ENCODE measurements at places on chromosomes 5 and 9.

- no peak for DNase-seq
These were observed 14.3 kb upstream of the TEK start for GRCh38 chr9:27094640-27095298.

- no peak for DNase-seq
These were observed 182.9 kb downstream of the CCDC192 start for GRCh38 chr5:127886081-127886480.

GRCh38 chr5:93078082-93079038 is 502.7 kb downstream of the NR2F1-AS1 start:
- DNase-seq, result no peak

DNA sequence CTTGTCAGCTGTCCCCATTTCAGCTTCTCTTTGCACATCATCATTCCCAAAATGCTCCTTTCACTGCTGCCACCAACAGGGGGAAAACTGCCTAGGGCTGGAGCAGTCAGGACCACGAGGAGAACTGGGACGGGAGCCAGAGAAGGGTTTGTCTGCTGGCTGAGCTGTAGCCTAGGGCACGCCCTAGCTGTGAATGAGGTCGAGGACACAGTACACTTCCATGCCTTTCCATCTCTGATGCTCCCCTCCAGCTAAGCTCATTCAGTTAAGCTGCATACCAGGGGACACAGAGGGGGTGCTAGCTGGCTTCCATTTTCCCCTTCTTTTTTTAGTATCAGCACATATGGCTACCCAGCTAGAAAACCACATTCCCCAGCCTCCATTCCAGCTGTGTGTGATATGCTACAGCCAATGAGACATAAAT is 64.7 kb downstream of the STK10 start:
- DNase-seq, result no peak

GRCh38 chr5:96064877-96065276 is 103.2 kb upstream of the ELL2 start:
- DNase-seq, result no peak

DNA sequence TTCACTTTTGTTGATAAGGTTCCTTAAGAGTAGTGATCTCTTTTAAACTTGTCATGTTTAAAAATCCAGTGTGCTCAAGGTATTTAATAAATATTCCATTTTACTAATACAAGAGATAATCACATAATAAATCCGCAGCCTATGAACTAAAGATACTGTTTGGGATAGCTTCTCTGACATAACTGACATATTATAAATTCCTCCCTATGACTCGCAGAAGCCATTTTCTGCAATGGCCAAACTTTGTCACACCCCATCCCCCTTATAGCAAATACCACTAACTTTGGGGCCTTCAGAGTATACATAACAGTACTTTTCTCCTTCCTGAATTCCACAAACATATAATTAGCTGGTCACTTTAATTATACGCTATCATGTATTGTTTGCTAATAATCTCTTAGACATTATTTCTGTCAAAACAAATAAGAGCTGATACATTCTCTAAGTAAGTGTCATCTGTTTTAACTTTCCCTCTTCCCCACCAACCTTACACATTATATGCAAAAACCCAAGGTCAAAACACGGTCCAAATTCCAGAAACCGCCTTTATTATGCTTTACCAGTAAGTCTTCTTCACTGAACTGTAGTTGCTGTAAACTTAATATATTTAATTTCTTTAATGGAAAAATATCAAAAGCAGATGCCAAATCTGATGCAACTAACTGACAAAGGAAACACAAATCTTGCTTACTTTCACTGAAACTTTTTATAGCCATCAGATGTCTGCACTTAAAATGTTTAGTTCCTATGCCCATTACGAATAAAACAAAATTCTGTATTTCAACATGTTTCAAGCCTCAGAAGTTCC is 971 bp downstream of the TMEM267 start:
- no peak for DNase-seq

GRCh38 chr9:114285166-114285867 is 37.6 kb upstream of the ORM1 start:
- no peak for DNase-seq

DNA sequence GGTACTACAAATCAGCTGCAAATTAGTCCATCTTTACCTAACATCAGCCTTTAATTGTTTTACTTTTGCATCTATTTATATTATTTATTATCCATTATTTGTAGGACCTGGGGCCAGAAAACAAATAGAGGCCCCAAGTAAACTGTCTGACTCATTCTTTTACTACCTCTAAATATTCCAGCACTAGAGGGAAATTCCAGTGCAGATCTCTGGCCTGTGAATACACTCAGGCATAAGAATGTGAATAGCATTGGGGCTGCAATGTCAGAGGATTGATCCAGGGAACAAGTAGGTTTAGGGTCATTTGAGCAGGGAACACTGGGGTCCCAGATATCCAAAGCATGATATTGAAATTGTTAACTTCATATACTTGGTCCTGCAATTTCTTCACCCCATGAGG is 176.6 kb upstream of the TYRP1 start:
- no peak for DNase-seq

- no peak for DNase-seq
These were observed 499.9 kb downstream of the SEMA5A start for GRCh38 chr5:9045946-9046345.

- DNase-seq, result no peak
These were observed 32.8 kb downstream of the ARPC5L start for GRCh38 chr9:124894741-124895170.

- DNase-seq, result no peak
These were observed 13.8 kb downstream of the NAIP start for GRCh38 chr5:71011194-71011792.

DNA sequence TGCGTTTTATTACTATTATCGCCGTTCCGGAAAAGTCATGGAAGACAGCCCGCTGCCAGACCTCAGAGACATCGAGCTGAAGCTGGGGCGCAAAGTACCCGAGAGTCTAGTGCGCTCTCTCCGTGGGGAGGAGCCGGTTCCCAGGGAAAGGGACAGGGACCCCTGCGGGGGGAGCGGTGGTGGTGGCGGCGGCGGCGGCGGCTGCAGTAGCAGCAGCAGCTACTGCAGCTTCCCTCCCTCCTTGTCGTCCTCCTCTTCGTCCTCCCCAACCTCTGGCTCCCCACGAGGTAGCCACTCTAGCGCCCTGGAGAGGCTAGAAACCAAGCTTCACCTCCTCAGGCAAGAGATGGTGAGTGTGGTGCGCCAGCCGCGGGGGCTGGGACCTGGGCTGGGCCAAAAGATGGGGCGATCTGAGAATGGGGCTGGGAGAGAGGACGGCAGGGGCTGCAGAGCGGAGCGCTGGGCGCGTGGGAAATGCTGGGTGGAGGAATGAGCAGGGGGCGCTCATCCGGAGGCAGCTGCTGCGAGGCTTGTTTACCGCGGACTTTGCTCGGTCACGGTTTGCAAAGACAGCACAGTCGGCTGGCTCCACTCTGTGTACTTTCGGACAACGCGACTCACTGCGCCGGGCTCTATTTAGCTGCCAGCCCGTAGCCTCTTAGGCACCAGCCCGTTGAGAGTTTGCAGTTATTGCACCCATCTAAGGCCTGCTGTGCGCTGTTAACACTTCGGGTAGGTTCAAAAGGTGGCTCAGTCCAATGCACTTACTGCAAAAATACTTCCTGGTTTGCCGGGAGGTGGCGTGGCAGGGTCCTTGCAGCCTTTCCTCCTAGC is 1.1 kb downstream of the LURAP1L start:
- no peak for DNase-seq

DNA sequence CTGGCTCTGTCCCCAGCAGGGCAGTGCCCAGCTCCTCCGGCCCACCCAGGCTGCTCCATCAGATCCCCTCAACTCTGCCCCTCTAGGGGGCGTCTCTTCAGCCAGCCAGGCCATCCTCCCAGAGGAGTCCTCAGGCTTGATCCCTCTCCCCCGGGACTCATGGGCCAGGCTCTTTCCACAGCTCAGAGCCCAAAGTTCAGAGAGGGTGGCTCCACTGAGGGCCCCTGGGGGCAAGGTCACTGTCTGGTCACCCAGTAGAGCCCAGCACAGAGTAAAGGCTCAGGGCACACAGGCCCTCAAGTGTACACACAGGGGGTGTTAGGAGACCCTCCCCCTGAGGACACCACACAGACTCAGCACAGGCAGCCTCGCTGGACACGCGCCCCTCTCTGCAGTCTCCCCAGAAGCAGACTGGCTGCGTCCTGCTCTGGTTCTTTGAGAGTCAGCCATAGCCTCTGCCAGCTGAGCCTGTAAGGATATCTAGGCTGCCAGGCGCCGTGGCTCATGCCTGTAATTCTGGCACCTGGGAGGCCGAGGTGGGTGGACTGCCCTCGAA is 64.8 kb downstream of the PAX5 start:
- no peak for DNase-seq

- no peak for DNase-seq
These were observed 18.6 kb upstream of the PSAT1 start for GRCh38 chr9:78278177-78278777.

GRCh38 chr9:70130266-70130665 is 86.6 kb downstream of the MAMDC2 start:
- DNase-seq, result no peak

- DNase-seq, result no peak
These were observed 211.1 kb upstream of the TLE4 start for GRCh38 chr9:79360387-79361347.

- no peak for DNase-seq
These were observed 16.0 kb upstream of the GOLPH3 start for GRCh38 chr5:32190095-32190494.

DNA sequence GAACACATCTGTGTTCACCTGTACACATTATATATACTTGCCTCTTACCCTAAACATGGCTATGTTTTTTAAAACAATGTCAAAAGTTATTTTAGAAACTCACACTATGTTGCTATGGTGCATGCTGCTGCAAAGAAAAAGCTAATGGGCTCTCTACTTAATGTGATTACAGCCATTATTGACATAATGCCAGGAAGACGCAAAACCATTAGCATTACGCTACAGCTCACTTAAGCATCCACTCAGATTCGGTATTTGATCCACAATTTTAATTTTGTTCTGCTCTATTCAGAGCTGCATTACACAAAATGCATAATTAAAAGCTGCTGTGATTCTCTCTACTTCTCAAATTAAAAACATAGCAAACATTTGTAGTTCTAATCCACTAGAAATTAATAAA is 395.2 kb downstream of the BNC2 start:
- no peak for DNase-seq

- no peak for DNase-seq
These were observed 8.8 kb downstream of the SPRY4 start for GRCh38 chr5:142316051-142316450.

DNA sequence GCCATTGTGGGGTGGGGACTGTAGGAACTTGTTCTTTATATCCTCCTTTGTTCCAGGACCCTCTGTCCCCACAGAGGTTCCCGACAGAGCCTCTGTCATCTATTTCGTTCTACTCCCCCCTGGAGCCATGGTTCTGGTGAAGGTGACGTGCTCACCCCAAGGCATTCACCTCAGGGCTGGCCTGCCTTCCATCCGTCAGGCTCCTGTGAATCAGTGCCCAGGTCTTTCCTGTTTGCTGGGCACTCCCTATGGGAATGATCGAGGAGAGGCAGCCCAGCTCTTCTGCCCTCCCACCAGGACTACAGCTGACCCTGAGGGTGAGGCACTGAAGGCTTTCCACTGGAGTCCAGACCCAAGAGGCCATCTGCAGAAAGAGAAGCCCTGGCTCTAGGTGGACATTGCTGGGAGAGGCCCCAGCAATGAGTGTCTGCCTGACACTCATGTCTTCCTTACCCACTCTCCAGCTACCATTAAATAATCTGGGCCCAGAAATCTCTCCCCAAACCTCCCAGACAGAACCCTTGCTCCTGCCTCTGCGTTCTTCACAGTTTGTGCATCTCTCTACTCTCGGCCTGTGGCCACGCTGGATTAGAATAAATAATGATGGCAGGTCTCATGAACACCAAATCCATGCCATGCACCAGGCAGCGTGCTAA is 214.2 kb downstream of the FSTL4 start:
- no peak for DNase-seq

DNA sequence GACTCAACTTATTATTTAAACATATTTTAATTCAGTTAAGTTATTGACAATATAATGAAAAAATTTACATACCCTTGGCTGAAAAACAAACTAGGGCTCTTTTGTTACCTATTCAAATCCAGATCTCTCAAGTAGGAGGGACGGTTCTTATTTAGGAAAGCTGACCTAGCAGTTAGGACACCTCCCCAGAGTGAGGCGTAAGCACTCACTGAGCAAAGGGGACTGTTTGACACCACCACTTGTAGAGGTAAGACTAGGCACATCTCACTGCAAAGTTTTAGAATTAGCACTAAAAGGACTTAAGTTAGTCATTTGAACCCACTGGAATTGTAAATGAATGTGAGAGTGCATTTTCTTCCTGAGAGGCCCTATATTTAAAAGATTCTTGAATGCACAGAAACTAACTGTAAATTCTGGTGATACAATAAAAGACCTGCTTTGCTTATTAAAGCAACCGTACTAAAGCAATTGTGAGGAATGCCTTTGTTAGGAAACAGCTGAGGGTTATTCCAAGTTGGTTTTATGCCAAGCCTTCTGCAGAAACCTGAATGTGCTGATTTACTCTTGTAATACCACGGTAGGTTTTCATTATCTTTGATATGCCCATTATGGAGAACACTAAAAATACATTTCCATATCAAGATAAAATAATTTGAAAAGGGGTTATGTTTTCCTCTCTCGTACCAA is 16.2 kb downstream of the HACD4 start:
- DNase-seq, result no peak

DNA sequence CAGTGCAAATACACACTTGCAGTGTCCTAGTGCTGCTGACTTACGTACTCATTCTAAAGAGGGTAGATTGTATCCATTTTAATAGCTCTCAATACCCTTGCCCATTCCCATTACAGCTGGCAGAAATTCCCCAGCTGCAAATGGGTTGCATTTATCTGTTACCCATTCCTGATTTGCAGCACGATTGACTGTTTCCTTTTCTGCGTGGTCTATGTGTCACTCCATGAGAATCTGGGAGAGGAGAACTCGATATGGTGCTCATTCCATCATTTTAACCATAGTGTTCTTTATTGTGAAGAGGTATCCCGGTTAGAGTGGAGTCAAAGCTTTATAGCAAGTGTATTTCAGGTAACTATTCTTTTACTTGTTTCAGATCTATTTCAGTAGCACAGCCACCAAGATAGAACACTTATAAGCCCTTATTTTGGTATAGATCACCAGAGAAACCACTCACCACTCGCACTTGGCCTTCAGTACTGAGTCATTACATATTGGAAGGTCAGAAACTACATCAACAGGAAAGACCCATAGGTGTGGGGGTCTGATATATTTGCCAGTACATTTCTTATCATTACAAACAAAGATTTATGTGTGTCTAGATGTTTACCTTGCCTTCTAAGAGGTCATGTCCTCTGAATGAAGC is 139.5 kb downstream of the MUSK start:
- no peak for DNase-seq

GRCh38 chr5:90015584-90016018 is 394.0 kb downstream of the CETN3 start:
- DNase-seq, result no peak

- DNase-seq, result no peak
These were observed 1.9 kb downstream of the TERT start for GRCh38 chr5:1292846-1293415.

DNA sequence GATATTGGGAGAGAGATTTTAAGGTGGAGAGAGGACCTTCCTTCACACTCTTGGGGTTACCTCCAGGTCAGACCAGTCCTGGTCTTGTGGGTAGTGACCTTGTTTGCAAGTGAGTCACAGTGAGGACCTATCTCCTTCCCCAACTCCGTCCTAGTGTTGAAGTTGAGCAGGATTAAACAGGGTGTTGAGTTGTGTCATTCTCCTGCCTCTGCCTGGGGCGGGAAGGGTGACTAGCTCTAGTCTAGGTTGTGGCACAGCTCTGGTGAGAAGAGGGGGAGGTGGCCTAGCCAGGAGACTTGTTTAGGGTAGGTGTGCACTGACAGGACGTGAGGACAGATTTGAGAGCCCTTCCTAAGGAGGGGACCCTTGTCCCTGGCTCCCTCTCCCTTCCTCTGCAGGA is 119.6 kb upstream of the PITX1 start:
- DNase-seq, result no peak
